SK-N-SH (cell line): ENCODE measurements at places on chromosomes 1 and 21.

- DNase-seq: no peak
These were observed 25.3 kb downstream of the DSTYK start for GRCh38 chr1:205186191-205186590.

DNA sequence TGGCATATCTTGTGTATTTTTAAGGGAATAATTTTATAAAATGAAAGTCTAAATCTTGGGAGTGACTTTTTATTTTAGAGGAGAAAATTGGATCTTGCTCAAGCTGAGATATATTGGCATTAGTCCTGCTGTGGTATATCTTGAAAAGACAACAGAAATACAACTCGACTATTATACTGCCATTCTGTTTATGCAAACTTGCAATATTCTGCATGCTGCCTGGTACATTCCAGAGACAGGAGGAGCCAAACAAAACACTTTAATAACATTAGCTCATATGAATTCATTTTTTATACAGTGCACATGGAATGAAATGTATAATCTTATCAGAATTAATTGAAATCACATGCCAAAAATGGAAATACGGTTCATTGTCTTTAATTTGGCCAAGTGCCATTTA, 176.0 kb upstream of the NRIP1 start:
- no peak for DNase-seq

DNA sequence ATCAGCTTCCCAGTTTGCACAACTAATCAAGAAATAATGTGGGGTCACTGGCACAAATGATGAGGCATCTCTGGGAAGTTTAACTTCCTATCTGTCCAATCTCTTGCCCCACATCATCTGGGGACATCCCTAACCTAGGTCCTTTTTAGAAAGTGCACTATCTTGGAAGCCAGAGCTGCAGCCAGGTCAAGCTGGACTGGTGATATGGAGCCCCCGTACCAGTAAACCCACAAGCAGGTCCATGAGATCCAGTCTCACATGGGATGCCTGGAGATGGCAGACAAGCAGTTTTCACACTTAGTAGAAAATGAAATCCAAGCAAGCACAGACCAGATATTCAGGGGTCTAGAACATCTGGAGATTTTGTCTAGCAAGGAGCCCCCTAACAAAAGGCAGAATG, 27.5 kb upstream of the BSDC1 start:
- no peak for DNase-seq

GRCh38 chr1:224168859-224169380, 14.1 kb upstream of the DEGS1 start:
- no peak for DNase-seq

DNA sequence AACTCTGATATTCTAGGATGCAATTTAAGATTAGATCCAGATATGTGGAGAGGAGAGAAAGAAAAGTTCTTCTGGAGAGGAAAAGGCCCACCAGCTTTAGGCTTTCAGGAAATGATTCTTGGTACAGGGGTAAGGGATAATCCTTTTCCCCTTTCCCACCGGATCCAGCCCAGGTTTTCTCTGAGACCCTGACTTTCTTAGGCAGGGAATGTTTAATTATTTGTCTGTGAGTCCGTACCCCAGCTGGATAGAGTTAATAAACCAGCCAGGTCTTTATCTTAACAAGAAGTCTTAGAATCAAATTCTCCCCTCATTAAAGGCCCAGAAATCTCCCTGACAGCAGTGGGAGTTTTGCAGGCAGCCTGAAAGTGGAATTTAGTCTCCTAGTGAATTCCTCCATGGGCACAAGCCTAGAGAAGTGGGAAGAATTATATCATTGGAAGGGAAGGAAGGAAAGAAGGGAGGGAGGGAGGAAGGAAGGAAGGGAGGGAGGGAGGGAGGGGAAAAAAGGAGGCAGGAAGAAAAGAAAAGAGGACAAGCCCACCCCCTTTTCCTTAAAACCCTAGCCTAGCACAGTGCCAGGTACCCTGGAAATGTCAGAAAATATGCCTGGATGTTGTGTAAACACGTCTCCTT, 189.0 kb downstream of the PLPP3 start:
- DNase-seq: peak; percentile 32

DNA sequence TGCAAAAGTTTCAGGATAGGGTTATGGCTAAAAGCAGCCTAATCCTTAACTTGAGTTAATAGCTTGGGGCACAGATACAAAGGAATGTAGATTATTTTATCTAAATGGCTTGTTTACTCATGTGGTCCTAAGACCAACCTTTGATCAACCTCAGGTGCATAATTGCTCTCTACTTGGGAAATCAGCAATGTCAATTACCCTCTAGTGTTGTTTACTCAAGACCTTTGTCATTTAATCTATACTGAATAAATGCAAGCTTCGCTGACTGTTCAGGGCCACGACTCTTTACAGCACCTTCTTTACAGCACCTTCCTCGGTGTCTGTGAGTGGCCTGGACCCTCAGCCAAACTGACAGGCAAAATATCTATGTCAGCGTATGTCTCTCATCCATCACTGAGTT, 217.5 kb upstream of the MAP1LC3C start:
- DNase-seq: no peak

- DNase-seq: no peak
These were observed 76.4 kb downstream of the EVI5 start for GRCh38 chr1:92708368-92708950.

DNA sequence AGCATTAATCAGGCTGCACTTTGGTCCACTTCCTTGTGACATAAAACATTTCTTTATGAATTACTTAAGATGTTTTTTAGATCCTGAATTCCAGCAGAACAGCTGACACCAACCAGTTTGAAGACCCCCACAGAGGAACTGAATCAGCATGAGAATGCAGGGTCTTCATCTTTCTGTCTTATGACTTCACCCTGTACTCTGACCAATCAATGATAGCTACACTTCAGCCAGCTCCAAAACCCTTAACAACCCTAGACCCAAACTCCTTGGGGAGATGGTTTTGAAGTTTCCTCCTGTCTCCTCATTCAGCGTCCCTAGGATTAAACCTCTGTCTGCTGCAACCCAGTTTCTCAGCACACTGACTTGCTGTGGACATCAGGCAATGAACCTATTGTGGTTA, 175.0 kb downstream of the CTH start:
- no peak for DNase-seq

DNA sequence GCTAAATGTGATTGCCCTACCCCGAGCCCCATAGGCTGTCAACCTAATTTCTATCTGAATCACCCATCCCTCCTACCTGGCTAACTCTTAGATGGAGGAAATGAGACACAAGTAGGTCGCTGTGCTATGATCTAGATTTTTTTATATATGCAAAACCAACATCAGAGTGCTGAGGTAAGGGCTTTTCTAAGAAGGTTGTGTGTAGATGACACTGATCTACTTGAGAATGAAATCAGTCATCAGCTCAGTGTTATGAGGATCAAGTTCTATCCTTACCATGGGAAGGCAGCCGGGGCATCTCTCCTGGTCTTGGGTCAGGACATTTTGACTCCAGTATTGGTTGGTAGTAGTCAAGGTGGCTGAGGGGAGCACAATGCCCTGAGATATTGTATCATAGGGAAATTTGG, 23.6 kb downstream of the SLAMF1 start:
- no peak for DNase-seq

DNA sequence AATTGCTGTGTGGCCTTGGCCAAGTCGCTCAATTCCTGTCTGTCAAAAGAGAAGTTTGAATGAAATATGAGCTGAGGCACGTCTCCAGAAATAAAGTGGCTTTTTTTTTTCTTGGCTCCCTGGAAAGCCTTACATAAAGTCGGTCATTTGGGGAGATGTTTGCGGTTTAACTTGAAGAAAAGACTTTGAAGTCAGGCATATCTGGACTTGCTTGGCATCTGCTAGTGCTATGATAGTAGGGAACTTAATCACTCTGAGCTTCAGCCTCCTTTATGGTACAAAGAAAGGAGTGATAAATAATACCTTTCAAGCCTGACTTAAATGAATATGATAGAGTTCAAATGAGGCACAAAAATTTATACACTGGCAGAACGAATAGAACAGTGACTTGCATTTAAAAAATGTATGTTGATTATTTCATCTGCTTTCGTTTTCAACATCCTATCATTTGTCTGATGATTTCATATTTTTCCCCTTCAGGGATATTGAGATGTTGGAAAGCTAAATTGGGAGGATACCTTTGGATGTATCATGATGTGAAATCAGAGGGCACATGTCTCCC, 60.2 kb downstream of the FASLG start:
- no peak for DNase-seq

DNA sequence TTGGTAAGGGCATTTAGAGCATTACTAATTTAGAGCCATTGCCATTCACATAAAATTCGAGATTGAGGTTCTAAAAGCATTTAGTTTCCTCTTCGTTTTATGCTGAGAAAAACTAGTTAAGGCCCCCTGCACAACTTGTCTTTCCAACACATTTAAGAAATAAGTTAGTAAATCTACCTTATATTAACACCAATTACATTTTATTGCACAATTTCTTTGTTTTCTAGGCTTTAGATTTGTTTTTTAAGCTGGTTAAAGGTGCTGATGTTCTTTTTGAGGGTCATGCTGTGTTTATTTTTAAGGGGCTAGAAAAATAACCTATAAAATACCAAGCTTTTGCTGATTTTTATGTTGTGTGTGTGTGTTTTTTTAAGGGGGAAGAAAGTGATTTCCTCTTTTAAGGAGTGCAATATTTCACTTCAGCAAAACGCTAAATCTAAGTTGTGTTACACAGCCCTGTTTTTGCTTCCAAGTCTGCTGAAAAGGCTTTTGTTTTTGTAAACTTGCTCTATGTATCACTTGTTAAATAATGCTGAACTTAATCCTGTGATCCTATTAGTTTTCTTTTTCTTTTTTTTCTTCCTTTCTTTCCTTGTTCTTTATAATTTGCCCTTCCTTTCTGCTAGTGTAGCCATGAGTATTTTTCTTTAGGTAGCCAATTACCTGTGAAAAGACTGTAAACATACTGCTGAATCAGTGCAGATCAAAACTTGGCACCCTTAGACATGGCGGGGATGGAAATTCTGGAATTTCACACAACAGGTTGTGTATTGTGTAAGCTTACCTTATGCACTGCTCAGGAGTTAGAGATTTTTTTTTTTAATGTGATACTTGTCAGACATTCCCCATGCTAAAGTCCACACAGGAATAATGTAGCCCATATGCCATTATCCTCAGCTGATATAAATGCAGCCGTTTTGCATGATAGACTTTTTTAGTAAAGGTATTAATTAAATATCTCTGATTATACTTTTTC, 1.5 kb downstream of the CEPT1 start:
- DNase-seq: no peak

DNA sequence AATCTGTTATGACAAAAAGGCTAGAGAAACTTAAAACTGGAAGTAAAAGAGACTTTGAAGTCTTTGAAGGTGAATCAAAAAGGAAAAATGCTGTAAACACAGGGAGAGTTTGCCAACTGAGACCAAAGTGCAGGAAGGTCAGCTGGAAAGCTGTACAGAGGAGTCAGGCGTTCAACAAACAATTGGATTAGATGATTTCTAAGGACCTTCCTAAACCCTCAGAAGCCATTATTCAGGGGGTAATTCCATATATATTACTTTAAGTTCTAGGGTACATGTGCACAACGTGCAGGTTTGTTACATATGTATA, 156.8 kb downstream of the ZBTB18 start:
- DNase-seq: no peak

DNA sequence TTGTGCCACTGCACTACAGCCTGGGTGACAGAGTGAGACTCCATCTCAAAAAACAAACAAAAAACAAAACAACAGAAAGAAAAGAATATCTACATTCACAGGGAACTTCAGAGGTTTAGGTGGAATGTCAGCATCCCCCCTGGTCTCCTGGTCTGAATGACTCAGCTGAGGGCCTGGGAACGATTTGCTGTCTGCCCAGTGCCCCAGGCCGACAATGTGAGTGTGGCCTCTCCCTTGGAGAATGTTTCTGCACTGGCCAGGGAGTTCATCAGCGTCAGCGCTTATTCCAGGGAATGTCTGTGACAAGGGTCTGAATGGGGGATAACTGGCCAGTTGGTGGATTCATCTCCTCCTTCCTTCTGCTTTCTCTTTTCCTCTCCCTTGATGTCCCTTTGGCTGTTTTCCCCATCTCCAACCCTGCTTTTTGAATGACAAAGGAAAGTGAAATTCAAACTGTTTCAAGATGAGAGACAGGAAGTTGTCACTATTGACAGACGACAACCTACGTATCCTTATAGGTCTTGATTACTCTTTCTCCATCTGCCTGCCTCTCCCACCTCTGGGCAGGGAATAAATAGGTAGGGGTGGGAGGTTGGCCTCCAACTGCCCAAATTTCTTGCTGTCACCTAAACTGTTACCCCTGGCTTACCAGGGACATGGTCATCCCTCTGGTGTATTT, 213.1 kb downstream of the HHAT start:
- DNase-seq: peak; percentile 44

GRCh38 chr1:101239095-101240040, 2.5 kb downstream of the S1PR1 start:
- DNase-seq: no peak

DNA sequence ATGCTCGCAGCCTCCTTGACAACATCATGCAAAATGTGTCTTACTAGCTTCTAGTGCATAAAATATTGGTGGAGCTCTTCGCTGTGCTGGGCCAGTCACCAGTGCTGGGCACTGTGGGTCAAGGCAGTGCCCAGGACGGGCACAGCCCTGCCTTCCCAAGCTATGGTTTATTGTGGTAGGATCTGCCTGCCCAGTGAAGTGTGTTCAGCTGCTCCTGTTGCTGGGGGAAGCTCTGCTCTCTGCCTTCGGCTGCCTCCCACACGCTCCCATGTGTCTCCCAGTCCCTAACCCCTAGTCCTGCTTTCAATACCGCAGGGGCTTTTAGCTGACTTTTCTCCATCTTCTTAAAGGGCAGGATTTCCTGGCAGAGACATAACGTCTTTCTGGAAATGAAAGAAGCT, 15.7 kb downstream of the EPHX1 start:
- no peak for DNase-seq

DNA sequence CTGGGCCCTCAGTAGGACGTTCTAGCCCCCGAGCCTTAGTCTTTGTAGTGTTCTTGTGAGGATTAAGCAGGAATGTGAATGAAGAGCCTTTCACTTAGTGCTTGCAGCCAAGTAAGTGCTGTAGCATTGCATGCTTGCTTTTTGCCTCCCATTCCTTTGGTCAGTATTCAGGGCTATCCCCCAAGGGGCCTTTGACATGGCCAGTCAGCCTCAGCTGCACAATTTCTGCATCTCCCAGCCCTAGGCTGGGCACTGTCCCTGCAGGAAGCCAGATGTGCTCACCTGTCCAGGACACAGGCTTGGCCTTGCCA, 30.5 kb downstream of the SOX13 start:
- DNase-seq: no peak

- peak; percentile 46 for DNase-seq
These were observed 131.9 kb downstream of the CRB1 start for GRCh38 chr1:197399755-197400521.

- no peak for DNase-seq
These were observed 105.6 kb downstream of the PLPP3 start for GRCh38 chr1:56473582-56474270.
